ENCODE measurements at places on chromosomes 4 and X.
A peak's percentile ranks its signal among the peaks of the same experiment; 100 is the strongest.

- no peak for DNase-seq
Observed at GRCh38 chr4:128590773-128591172, 218.7 kb upstream of the JADE1 start.

DNA sequence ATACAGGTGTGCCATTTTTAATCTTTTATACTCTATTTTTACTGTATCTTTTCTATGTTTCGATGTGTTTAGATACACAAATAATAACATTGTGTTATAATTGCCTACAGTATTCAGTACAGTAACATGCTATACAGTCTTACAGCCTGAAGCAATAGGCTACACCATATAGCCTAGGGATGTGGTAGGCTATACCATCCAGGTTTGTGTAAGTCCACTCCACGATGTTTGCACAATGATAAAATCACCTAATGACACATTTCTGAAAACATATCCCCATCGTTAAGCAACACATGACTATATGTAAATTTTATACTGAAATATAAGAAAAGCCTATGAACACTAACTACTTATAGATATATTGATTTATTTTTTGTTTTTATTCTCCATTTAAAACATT lies 48.9 kb upstream of the EXOC1L start:
- no peak for DNase-seq

DNA sequence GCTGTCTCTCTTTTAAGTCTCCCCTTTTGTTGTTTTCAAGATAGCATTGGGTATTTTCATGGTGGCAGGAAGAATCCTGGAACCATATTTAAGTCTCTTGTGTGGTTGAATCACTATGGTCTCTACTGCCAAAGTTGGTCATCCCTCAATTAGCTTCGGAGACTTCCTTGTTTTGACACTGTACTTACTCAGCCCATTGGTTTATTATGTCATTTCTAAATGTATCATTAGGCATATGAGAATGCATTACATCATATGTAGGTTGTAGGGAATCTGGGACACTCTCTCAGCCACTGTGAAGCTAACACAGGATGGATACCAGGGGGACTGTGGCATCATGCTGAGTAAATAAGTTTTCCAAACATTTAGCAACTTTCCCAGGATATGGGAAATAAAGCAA lies 211.8 kb downstream of the DTHD1 start:
- DNase-seq = no peak

DNA sequence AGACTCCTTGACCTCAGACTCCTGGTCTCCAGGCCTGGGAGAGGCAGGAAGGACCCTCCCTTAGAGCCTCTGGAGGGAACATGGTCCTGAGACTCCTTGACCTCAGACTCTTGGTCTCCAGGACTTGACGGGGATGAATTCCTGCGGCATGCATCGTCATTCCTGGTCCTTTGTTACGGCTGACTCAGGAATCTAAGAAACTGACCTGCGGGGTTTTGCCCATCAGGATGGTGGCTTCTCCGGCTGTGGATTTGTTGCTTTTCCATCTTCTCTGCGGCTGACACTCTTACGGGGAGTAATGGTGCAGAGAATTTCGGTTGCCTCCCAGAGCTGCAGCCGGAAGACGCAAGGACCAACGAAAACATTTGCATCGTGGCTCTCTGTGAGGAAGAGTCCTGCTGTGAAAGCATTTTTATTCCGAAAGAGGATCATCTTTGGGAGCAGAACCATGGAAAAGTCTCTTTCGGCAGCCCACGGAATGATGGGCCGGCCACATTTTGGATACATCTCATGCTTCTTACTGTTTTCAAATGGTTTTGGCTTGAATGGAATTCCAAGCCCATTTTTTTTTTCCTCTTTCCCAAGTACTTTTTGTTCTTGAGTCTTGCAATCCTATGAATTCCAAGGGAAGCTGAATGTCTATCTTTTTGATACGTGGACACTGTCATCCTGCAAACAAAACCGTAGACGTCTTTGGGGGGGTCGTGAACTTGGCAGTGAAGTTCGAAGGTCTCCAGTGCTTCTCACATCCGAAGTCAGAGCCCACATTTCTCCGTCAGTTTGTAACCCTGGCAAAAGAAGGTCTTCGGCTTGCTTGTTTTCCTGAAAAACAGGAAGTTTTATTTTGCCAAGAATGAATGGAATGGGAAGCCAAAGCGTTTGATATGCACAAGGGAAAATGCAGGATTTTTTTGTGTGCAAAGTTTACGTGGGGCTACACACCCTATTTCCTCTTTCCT lies 36.5 kb downstream of the SHOX start:
- no peak for DNase-seq

DNA sequence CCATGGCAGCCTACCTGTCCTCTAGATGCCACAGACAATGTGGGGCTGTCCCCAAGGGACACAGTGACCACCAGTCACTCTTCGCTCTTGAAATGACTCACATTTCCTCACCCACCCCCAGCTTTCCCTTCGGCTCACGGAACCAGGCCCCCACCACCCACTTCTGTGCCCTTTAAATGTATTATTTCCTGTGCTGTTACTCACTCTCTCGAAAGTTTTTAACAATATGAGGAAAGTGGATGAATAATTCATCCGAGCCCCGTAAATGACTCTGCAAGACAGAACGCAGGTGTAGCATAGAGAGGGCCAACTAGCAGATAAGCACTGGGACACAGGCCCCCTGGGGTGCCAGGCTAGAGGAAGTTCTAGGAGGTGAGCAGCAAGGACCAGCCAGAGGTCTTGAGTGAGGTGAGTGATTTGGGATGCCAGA lies 179.5 kb upstream of the TBL1X start:
- DNase-seq = no peak

GRCh38 chrX:97358941-97359340 lies 475.2 kb downstream of the RPA4 start:
- no peak for DNase-seq

DNA sequence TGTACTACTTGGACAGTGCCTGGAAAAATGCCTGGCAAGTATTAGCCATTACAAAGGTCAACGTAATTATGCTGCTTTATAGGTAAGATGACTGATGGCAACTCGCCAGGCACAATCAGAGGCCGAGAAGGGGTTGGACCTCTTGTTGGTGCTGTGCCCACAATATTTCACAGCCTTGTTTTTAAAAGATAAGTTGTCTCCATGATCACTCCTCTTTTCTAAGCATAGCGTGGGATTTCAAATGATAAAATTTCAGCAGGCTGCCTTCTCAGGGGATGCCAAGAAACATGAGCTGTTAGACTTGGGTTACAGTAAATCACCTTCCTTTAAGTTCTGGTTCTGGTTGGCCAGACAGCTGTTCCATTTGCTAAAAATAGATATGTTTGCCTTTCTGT lies 26.9 kb downstream of the HOPX start:
- DNase-seq = no peak

DNA sequence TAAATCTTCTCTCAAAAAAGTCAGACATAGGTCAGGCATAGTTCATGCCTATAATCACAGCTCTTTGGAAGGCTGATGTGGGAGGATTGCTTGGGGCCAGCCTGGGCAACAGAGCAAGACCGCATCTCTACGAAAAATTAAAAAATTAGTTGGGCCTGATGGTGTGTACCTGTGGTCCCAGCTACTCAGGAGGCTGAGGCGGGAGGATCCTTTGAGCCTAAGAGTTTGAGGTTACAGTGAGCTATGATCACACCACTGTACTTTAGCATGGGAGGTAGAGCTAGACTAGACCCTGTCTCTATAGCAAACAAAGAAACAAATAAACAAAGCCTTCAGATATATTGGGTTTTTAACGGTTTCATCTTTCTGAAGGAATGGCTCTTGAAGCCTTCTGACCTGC lies 62.2 kb downstream of the DIPK2B start:
- no peak for DNase-seq

DNA sequence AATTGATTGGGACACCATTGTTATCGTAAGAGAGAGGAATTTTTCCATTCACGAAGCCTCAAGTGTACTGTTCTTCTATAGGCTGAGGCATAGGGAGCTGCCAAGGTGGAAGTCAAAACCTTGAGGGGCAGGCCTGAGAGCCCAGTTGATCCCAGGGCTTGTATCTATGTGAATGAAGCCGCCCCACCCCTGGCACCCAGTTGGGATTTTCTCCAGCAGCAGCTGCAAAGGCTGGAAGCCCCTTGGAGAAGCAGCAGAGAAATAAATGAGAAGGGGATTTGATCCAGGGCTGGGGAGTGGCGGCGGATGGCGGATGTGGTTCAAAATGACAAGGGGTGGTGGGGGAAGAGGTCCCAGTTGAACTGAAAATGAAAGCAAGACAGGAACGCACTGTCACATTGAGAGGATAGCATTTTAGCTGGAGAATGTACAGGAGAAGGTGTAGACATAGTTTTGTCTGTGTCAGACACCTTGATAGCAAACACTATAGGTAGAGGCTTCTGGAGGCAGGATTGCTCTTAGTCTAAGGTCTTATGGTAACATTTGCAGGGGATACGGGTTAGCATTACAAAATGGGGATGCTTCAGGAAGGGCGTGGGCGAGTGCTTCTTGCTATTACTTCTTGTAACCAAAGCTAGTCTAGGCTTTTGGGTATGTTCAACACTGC lies 32.6 kb downstream of the DOCK11 start:
- peak; percentile 44 for DNase-seq

GRCh38 chr4:64341711-64342110 lies 67.5 kb downstream of the TECRL start:
- no peak for DNase-seq

GRCh38 chrX:69126642-69127041 lies 38.6 kb downstream of the PJA1 start:
- DNase-seq = no peak
